ENCODE measurements at places on chromosomes 2 and 18.

GRCh38 chr2:242075696-242076095, 206.2 kb downstream of the RTP5 start:
- no peak for DNase-seq

DNA sequence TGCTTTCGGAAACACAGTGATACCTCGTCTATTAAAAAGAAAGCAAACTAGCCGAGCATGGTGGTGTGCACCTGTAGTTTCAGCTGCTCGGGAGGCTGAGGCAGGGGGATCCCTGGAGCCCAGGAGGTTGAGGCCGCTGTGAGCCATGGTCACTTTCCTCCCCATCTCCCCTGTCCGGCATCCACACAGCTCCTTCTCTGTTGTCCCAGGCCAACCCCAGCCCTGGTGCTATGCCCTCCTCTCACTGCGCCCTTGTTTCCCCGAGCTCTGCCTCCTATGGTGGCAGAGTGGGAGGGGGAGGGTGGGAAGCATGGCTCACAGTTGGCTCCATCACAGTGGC, 15.4 kb downstream of the RTP5 start:
- DNase-seq: no peak

GRCh38 chr2:212995920-212996319, 155.5 kb downstream of the IKZF2 start:
- DNase-seq: no peak

GRCh38 chr2:240443891-240444301, 8.4 kb downstream of the GPC1 start:
- no peak for DNase-seq

DNA sequence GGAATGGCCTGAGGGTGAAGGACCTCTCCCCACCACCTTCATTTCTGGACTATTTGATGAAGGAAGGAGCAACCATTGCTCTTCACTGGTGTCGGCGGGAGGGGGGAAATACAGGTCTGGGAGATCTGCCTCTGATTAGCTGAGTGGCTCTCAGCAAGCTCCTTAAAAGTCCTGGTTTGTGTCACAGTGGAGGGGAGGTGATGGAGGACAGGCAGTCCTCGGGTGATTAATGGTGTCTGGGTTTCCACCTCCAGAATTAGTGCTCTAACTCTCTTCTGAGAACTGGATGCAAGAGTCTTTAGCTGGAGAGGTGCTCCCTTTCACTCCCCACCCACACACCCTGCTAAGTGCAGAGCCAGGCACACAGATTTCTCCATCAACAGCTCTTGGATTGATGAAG, 83.2 kb downstream of the TTC32 start:
- no peak for DNase-seq

- DNase-seq: no peak
Measured at GRCh38 chr18:8471372-8471771, 137.9 kb upstream of the RAB12 start.

DNA sequence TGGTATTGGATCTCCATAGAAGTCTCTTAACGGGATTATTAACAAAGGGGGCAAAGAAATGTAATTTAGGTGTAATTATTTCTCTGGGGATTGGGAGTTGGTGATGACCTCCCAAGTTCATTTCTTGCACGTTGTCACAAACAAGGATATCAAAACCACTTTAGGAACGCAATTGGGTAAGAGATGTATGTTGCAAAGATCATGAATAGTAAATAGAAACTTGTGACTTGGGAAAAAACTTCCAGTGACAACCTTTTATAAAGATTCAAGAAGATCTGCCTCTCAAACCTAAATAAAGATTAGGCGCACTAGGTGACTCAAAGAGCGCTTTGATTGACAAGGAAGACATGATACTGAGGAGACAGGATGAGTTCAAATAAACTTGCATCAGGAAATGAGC, 127.8 kb upstream of the TRIB2 start:
- no peak for DNase-seq

GRCh38 chr2:214856137-214856536, 46.7 kb upstream of the BARD1 start:
- no peak for DNase-seq

- no peak for DNase-seq
Measured at GRCh38 chr2:98632351-98632750, 24.0 kb downstream of the UNC50 start.

DNA sequence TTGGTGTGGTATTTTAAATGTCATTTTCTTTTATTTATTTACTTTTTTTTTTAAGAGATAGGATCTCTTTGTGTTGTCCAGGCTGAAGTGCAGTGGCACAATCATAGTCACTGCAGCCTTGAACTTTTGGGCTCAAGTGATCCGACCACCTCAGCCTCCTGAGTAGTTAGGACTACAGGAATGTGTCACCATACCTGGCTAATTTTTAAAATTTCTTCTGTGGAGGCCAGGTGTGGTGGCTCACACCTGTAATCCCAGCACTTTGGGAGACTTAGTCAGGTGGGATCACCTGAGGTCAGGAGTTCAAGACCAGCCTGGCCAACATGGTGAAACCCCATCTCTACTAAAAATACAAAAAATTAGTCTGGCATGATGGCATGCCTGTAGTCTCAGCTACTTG, 33.5 kb upstream of the ZNF512 start:
- no peak for DNase-seq

DNA sequence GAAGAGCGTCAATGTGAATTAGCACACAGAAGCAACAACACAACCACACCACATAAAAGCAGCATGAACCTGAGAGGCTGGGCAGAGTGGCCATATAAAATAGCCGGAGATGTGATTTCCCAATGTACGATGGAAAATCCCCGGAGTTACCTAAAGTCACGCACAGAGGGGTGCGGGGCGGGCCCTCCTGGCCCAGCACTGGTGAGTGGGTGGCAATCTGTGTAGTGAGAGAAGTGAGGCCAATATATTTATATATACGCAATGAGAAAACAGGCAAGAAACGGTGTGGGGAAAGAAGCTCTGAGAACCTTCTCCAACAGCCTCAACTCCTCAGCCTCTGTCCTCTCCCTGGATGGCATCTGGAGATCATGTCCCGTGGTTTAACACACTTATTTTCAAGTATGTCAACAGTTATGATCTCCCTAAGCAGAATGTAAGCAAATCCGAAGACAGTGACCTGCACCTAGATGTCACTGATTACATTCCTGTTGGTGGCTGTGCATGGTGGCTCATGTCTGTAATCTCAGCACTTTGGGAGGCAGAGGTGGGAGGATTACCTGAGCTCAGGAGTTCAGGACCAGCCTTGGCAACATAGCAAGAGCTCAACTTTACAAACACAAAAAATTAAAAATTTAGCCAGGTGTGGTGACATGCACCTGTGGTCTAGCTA, 41.6 kb downstream of the CRACDL start:
- no peak for DNase-seq

DNA sequence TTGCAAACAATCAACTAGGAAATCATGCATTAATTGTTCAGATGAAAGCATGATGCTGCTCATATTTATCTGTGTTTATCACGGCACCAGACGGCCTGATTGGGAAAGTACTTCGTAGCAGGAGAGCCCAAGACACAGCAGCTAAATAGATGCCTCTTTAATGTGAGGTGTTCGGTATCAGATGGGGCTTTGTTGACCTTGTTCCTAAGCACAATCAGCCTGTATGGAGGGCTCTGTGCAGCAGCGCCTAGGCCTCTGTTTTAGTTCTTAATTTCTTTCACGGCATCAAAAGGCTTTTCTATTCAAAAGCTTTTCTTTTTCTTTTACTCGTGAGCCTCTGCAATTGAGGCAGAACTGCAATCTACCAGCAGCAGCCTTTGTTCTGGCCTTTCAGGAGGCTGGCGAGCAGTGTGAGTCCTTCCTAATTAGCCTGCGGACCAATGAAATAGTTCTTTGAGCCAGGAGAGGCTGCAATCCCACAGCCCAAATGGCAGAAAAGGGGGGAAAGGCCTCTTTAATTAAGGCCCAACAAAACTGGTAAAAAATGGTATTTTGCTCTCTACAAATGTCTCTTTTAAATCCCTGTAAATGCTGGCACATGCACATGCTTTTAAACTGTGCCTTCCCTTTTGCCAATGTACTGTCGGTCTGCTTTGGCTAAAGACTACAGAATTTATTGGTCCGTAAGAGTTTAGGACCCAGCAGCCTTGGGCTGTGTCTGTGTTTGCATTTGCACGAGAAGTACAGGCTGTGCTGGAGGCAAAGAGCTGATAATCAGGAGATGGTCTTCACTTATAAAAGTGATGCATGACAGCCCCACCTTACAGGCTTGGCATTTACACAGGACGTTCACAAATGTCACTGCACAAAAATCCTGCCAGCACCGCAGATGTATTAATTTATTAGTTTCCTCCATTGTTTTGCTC, 159.6 kb downstream of the RND3 start:
- DNase-seq: no peak

GRCh38 chr2:71923143-71923525, 224.5 kb downstream of the CYP26B1 start:
- no peak for DNase-seq

DNA sequence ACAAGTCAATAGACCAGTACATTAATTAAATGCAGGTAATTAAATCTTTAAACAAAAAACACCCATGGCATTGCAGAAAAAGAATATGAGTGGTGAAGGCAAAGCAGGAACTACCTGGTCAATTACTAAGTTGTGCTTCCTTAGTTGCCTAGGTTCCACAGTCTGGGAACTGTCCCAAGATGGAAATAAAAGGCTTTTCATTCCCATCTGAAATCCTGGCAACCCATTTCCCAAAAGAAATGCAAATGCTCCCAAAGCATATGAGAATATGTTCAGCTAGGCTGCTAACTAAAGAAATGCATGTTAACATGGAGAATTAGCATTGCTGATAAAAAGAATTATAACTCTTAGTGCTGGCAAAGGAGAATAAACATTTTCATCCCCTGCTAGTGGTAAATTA, 177.8 kb downstream of the TMEM163 start:
- no peak for DNase-seq

GRCh38 chr18:79855147-79855933, 57.6 kb downstream of the KCNG2 start:
- DNase-seq: no peak

- DNase-seq: no peak
Measured at GRCh38 chr2:163657281-163657656, 78.5 kb downstream of the FIGN start.

DNA sequence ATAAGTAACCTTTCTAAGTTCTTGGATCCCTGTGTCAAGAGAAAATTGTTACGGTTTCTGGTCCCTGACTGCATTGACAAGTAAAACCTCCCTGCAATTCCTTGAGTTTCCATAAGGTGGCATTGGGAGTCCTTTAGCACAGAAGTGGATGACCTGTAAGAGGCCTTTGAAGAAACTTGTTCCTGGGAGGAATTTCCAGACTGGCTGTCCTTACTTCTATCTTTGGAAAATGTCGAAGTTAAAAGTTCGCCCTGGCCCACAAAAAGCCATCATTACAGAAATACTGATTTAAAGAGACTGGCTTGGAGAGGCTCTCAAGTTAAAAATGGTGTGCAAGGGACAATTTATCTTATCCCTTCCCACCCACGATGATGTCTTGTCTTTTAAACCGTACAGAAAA, 218.4 kb downstream of the CDH20 start:
- peak; percentile 67 for DNase-seq

DNA sequence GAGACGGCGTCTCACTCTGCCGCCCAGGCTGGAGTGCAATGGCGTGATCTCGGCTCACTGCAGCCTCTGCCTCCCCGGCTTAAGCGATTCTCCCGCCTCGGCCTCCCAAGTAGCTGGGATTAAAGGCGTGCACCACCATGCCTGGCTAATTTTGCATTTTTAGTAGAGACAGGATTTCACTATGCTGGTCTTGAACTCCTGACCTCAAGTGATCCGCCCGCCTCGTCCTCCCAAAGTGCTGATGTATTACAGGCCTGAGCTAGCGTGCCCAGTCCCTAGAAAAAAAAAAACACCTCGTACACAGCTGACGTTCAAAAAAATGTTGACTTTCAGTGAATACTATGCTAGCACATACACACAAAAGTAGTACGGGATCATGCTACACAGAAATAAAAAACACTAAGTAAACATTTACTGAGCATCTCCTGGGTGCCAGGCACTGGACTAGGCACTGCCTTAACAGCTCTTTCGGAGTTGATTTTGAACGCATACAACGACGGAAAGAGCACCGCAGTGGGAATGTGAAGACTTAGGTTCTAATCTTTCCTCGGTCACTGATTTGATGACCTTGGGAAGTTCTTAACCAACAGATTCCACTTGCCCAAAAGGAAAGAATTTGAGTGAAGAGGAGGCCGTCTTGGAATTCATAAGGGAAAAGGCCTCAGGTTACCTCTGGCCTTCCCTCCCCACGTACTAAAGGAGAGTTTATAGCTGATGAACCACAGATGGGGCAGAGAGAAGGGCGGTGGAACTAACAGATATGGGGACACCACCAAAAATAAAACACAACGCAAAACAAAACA, 1.1 kb downstream of the DNAJC27 start:
- DNase-seq: no peak

Measured in Panc1 (cell line).